ENCODE measurements at places on chromosomes 7 and 10. TPM values are rescaled to one million over a fixed set of nuclear protein-coding genes. Genes with fewer than 3 reads are reported as not detected.

The ARHGAP12 gene
- 34.0 TPM for polyA plus RNA-seq

The ZNF239 gene
- 0.54 TPM for polyA plus RNA-seq

The SEC61G gene
- polyA plus RNA-seq, result 402 TPM

The HKDC1 gene
- 119 TPM for polyA plus RNA-seq

The ADAM12 gene
- polyA plus RNA-seq, result not detected

The PRSS37 gene
- not detected for polyA plus RNA-seq

The ZNF25 gene
- polyA plus RNA-seq, result 1.4 TPM

The THSD7A gene
- 3.5 TPM for polyA plus RNA-seq

The VWDE gene
- not detected for polyA plus RNA-seq

The FAM241B gene
- 6.7 TPM for polyA plus RNA-seq

The FGFR2 gene
- 3.8 TPM for polyA plus RNA-seq

The ASB13 gene
- polyA plus RNA-seq, result 38.0 TPM

The SND1 gene
- polyA plus RNA-seq, result 122 TPM

The RNLS gene
- 8.6 TPM for polyA plus RNA-seq

The STK31 gene
- polyA plus RNA-seq, result 1.4 TPM

The ZCWPW1 gene
- 5.0 TPM for polyA plus RNA-seq

The STAG3 gene
- 3.6 TPM for polyA plus RNA-seq

The CCL24 gene
- 76.7 TPM for polyA plus RNA-seq

The ARHGEF5 gene
- polyA plus RNA-seq, result 43.9 TPM

The OLAH gene
- 0.63 TPM for polyA plus RNA-seq

The SFTPA1 gene
- 0.21 TPM for polyA plus RNA-seq

The WIPF3 gene
- polyA plus RNA-seq, result 28.5 TPM

The POM121L12 gene
- polyA plus RNA-seq, result not detected

The COA1 gene
- polyA plus RNA-seq, result 45.7 TPM

The FAM25A gene
- polyA plus RNA-seq, result not detected

The CACNA2D1 gene
- 4.8 TPM for polyA plus RNA-seq

The SP8 gene
- polyA plus RNA-seq, result not detected

The PHKG1 gene
- 1.6 TPM for polyA plus RNA-seq

The REPIN1 gene
- polyA plus RNA-seq, result 46.5 TPM

The GJD4 gene
- polyA plus RNA-seq, result 0.09 TPM

The GSTO2 gene
- 9.2 TPM for polyA plus RNA-seq

The NOM1 gene
- 3.6 TPM for polyA plus RNA-seq

The AKR1C8 gene
- not detected for polyA plus RNA-seq

The SLC18A3 gene
- polyA plus RNA-seq, result not detected

The CPVL gene
- 6.5 TPM for polyA plus RNA-seq

The GPER1 gene
- 1.3 TPM for polyA plus RNA-seq

The GNGT1 gene
- not detected for polyA plus RNA-seq

The JCAD gene
- 3.8 TPM for polyA plus RNA-seq

The GNG11 gene
- 16.8 TPM for polyA plus RNA-seq

The EPO gene
- polyA plus RNA-seq, result 0.04 TPM

All from small intestine (tissue), 16 donors.